ENCODE measurements at places on chromosomes 11 and 22. TPM values are rescaled to one million over a fixed set of nuclear protein-coding genes. Genes with fewer than 3 reads are reported as not detected.

- peak; percentile 88 for DNase-seq
Observed at GRCh38 chr11:11968511-11969280, 39.7 kb downstream of the DKK3 start.

DNA sequence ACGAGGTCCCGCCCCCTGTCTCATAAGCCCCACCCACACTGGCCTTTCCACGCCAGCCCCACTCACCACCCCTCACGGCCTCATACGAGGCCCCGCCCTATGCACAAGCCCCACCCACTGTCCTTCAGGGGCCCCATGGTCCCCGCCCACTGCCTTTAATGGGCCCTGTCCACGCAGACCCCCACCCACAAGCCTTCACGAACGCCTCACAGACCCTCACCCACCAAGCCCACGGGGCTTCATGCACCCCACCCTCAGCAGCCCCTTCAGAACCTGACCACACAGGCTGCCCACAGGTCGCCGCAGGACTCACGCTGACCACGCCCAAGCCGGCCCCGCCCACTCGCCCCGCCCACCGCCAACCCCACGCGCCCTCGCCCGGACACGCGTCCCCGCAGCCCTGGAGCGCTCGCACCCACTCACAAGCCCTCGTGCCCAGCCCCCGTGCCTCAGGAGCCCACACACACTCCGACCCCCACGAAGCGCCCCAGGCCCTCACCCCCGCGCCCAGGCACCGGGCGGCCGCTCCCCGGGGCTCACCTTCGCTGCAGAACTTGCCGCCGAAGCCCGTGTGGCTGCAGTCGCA, 10.5 kb downstream of the NRXN2 start:
- no peak for DNase-seq

GRCh38 chr11:96523656-96524055, 133.8 kb downstream of the JRKL start:
- DNase-seq: no peak

DNA sequence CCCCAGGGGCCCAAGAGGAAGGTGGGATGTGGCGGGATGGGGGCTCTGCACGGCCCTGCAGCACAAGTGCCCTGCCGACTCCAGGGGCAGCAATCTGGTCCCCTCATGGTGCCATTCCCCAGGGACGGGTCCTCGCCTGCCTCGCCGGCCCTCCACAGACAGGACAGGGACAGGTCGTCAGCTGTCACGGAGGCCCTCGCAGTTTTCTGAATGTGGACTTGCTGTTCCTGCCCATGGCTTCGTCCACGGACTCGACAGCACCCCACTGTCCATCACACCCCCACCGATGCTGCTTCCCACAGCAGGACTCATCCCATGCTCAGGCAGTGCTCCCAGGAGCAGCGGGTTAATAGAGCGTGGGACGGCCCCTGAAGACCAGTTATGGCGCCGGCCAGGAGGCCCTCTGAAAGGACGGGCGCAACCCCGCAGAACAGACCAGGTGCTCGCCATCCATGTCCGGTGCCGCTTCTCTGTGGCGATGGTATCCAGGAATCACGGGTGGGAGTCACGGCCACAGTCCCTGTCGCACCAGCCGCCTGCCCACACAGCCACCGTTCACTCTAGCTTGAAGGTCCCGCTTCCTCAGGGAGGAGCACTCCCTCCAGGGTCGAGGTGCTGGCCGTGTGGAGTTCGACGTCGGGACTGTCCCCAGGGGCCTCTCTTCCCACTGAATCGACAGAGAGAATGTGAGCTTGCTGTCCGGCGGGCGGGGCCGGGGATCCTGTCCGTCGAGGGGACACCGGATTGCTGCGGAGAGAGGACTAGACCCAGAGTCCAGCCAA, 18.5 kb upstream of the MUC2 start:
- no peak for DNase-seq

- DNase-seq: no peak
Observed at GRCh38 chr22:24809331-24809730, 3.3 kb downstream of the SGSM1 start.

DNA sequence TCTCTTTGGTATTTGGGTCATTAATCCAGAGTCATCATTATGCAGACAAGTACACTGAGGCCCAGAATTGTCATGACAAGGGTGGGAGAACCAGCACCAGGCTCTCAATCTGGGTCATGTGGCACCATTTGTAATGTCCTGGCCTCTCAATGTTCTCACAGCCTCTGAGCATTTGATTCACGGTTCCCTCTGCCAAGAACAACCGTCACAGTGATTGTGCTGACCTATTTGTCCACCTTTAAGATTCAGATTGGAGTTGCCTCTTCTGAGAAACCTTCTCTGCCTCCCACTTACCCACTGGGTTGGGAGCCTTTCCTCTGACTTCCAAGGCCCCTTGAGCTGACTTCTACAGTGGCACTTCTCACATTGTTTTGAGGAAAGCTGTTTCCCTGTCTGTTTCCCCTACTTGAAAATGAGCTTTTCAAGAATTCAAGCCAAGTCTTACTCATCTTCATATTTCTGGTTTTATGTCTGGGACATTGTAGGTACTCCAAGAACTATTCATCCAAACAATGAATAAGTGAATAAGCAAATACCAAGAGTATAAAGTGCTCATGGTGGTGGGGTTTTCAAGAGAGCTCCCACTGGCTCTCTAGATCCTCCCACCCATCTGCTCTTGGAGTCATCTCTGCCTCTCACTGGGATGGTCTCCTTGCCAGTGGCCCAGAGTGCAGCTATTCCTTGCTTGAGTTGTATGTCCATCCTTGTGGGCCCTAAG, 126.4 kb upstream of the E2F8 start:
- no peak for DNase-seq

DNA sequence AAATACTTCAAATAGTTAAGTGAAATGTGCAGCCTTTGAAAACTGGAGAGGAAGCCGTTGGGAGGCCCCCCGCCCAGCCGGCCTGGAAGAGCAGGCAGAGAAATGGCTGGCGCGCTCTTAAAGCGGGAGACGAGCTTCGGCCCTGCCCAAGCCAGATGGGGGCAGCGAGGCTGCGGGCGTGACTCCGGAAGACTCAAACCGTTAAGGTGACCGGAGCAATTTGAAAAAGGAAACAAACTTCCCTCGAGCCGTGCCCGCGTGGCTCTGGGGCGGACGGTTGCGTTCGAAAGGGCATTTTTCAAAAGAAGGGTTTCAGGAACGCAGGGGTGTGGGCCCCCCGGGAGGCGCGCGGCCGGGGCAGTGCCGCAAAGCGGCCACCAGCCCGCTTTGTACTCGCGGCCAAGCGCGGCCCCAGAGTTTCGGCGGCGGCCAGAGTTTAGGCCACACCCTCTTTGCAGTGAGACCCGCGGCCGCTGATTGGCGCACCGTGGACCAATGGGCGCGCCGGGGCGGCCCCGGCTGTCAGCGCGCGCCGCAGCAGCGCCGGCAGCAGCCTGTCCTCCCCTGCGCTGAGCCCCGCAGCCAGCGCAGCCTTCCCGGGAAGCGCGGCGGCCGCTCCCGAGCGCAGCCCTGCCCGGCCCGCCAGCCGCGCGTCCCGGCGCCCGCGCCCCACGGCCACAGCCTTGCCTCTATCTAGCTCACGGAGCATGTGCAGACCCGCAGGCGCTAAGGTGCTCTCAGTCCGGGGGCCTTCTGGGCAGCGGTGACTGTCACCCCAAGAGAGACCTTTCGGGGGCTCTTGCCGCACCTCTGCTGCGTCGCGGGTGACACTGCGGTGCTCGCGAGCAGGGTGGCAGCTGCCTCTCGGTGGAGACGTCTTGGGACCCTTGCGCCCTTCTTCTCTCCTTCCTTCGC, at the start of gene NAV2:
Gene NAV2 (plus strand): TSS at position 557 of the 915 bp plus-strand sequence. CDS start 859 bp downstream, outside the sequence.
- DNase-seq: peak; percentile 96

DNA sequence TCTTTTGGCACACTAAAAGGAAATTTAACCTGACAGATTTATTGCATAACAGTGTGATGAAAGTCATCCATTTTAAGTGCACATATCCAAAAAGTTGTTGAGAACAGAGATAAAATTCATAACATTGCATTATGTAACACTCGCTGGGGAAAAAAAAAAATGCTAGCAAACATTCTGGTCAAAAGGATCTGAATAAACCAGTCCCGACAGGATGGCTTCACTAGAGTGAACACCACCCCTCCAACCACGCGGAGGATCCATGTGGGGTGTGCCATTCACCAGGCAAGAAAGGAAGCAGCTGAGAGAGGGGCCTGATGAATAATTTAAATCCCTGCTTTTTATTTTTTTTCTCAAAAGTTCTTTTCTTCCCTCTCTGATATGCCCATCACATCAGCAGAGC, 258.7 kb downstream of the DCDC1 start:
- DNase-seq: no peak

DNA sequence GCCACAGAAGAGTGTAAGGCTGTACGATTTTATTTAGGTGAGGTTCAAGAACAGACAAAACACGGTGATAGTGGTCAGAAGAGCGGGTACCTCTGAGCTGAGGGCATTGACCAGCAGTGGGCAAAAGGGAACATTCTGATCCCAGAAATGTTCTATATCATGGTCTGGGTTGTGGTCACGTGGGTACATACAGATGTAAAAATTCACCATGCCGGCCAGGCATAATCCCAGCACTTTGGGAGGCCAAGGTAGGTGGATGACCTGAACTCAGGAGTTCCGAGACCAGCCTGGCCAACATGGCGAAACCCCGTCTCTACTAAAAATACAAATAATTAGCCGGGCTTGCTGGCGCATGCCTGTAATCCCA, 31.1 kb upstream of the GCAT start:
- no peak for DNase-seq

DNA sequence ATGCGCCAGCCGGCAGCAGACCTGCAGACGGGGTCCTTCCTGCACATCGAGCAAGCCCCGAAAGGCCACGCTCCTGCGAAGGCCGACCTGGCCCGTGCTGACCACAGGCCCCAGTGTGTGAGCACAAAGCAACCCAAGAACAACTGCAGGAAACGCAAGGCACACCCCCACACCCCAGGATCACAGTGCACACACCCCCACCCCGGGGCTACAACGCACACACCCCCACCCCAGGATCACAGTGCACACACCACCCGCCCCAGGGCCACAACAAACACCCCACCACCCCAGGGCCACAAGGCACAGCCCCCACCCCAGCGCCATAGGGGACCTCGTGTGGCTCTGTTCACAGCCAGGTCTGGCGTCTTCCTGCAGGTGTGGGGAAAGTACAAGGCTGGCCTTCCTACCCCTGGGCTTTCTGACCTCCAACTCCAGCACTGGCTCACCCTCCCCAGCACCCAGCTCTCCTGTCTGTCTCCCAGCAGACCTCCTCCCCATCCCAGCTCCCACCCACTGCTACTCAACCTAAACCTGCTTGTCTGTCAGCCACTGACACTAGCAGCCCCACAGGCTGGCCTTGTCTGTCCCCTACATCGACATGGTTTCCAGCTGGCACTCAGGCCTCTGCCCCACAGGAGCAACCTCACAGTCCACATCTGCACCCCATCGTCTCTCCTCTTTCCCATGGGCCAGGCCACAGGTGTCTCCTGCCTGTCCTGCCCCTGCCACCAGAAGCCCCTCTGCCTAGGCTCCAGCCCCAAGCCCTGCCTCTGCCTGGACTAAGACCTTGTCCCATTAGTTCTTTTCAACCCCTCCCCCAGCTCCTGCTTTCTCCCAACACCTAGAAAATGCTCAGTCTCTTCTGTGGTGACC, 20.5 kb upstream of the EFCAB6 start:
- DNase-seq: no peak

GRCh38 chr22:17846326-17846992, 72.2 kb upstream of the BID start:
- no peak for DNase-seq

GRCh38 chr11:59271811-59272327, 59.1 kb upstream of the MPEG1 start:
- DNase-seq: no peak

Gene FGF19
- 0.13 TPM for total RNA-seq

Gene SCGB1C1
- total RNA-seq: not detected

Gene GLYATL2
- 0.24 TPM for total RNA-seq
